ENCODE measurements at places on chromosomes 3 and 15.
A peak's percentile ranks its signal among the peaks of the same experiment; 100 is the strongest.

DNA sequence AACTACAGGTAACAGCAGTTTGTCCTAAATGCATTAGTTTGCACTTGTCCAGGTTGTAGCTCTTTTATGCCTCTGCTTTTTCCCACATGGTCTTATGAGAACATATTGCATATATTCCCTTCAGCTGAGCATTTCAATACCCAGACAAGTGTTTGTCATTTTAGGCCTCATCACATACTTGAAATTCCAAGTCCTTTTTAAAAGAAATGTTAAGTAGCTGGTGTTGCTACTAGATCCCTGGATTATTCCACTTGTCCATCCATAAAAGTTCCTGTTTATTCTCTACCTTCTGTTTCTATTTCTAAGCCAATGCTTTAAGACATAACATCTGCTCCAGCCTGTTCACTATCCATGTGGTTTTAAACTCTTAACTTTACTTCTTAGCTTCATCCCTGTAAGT, 128.4 kb downstream of the NECTIN3 start:
- no peak for DNase-seq

GRCh38 chr3:7306901-7307300, 446.0 kb downstream of the GRM7 start:
- DNase-seq, result no peak

DNA sequence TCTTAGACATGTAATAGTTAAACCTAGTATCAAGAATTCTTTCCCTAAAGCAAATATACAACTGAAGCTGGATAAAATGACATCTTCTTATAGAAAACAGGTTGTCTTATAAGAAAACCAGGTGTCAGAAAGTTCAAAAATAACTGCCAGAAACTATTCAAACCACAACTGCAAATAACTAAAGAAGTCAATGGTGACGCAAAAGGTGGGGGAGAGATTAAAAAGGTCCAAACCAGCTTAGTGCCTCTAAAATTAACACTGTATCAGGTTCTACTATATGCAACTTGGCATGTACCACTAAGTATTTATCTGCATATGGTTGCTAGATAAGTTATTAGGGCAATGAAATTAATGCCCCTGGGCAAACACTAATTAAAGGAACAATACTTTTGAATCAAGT, 136.8 kb downstream of the TBL1XR1 start:
- DNase-seq, result no peak

DNA sequence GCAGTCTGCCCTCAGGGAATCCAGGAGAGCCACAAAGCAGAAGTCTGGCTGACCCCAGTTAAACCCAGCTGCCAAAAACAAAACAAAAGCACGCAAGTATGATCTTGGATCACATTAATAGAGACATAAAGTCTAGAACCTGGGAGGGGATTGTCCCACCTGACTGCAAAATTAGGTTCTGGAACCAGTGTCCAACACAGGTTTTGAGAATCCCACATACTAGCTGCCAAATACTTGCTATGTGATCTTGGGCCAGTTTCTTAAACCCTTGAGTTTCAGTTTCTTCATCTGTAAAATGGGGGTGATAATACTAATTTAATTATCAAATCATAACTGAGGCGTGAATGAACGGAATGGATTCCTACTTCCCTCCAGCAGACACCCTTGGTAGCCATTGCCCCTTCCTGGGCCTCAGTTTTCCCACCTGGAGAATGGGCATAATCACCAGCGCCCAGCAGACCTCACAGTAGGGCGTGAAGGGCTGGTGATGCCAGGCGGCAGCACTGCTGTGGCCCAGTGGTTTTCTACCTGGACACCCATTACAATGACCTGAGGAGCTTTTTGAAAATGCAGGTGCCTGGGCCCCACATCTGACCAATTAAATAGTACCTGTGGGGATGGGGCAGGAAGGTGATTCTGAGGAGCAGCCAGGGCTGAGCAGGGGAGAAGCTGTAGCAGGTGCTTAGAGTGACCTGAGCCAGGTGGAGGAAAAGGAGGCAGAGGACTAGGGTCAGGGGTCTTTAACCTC, 32.2 kb downstream of the GRIP2 start:
- peak; percentile 9 for DNase-seq

- DNase-seq, result peak; percentile 76
These were observed 18.2 kb upstream of the AMOTL2 start for GRCh38 chr3:134392336-134392983.

GRCh38 chr3:127325629-127325961, 37.7 kb upstream of the PRR20G start:
- peak; percentile 38 for DNase-seq

- peak; percentile 40 for DNase-seq
These were observed 574 bp downstream of the CHST2 start for GRCh38 chr3:143119974-143120715.
